ENCODE measurements at places on chromosomes 3 and 15. TPM values are rescaled to one million over a fixed set of nuclear protein-coding genes. Genes with fewer than 3 reads are reported as not detected.

DNA sequence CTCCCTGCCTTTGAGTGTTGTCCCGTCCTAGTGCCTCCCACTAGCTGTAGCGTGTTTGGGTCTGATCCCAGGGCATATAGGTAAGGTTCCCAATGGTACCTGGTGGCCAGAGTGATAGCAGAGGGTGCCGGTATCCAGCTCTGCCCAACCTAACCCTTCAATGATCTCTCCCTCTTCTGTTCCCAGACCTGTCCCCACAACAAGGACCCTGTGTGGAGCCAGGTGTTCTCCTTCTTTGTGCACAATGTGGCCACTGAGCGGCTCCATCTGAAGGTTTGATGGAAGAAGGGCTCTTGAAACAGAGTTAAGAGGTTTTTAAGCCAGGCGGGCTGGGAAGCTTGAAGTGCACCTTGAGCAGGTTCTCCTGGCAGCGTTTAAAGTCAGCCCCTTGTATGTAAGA is 35.5 kb downstream of the ESYT3 start:
- H3K4me3 ChIP-seq = no peak overlapping the region
- H3K27me3 ChIP-seq = no peaks in the 10 kb centered on the region
- no peaks in the 10 kb centered on the region for H3K36me3 ChIP-seq

The CCR9 gene
- total RNA-seq = not detected

The MKRN3 gene
- total RNA-seq = 3.4 TPM

DNA sequence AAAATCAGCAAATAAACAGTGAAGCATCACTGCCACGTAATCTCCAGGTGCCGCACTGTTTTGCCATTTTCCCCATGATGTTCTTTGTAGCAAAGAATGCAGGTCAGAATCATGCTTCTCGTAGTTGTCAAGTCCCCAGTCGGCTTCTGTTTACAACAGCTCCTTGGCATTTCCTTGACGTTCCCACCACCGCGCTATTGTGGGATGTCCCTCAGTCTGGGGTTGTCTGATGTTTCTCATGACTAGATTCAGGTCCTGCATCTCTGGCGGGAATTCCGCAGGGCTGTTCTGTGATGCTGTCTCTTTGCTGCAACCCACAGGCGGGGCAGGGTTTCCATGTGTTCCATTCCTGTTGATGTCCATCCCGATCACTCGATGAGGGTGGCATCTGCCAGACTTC is 117.9 kb upstream of the SMAD3 start:
- H3K36me3 ChIP-seq = no peaks in the 10 kb centered on the region
- no peaks in the 10 kb centered on the region for H3K27me3 ChIP-seq
- H3K27ac ChIP-seq = no peak overlapping the region
- H3K4me1 ChIP-seq = no peaks in the 10 kb centered on the region

The PRSS50 gene
- not detected for total RNA-seq

- H3K36me3 ChIP-seq = no peaks in the 10 kb centered on the region
- H3K4me1 ChIP-seq = peaks cover 17% of the 10 kb centered on the region
- no peak overlapping the region for H3K4me3 ChIP-seq
- no peak for DNase-seq
- no peak overlapping the region for H3K27ac ChIP-seq
These were observed 76.0 kb downstream of the SLC12A8 start for GRCh38 chr3:125136515-125136914.

GRCh38 chr3:177336873-177337450 is 139.7 kb upstream of the TBL1XR1 start:
- H3K36me3 ChIP-seq = no peaks in the 10 kb centered on the region
- H3K27ac ChIP-seq = no peak overlapping the region
- H3K27me3 ChIP-seq = no peaks in the 10 kb centered on the region
- H3K4me1 ChIP-seq = no peaks in the 10 kb centered on the region
- no peak for DNase-seq
- no peak overlapping the region for H3K4me3 ChIP-seq

The RAB5A gene
- 54.9 TPM for total RNA-seq

The ATR gene
- 8.3 TPM for total RNA-seq

DNA sequence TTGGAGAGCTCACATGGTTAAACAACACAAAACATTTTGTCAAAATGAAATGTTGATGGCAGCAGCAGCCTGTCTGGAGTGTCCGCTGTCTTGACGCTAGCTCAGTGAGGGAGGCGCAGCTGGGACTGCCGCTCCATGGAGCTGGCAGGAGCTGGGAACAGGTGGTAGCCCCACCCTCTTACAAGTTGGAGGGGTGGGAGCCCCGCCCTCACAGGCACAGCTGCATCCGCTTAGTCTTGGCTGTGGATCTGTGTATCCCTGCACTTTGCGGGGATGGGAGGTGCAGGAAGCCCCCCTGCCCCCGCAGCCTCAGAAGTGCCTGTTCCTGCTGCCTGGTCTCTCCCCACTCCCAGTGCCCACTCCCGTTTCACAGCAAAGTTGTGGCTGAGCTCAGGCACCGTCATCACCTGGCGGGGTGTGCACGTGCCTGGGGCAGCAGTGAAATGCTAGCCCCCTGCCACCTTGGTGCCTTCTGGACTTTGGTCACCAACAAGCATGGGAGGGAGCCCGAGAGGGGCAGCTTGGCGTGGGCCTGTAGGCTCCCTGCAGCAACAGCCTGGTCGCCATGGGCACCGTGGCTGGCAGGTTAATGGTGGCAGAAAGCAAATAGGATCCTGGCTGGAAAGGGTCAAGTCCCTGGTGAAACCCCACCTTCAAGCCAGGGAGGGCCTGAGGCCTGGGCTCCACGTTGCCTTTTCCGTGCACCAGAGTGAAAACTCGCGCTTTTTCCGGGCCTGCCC is 53.8 kb upstream of the CADM2 start:
- H3K36me3 ChIP-seq = no peaks in the 10 kb centered on the region
- H3K4me1 ChIP-seq = no peaks in the 10 kb centered on the region
- DNase-seq = no peak

The PLXNB1 gene
- 160 TPM for total RNA-seq

GRCh38 chr3:113769551-113769950 is 22.7 kb downstream of the ATP6V1A start:
- no peak overlapping the region for H3K4me3 ChIP-seq
- no peaks in the 10 kb centered on the region for H3K4me1 ChIP-seq
- H3K27me3 ChIP-seq = no peaks in the 10 kb centered on the region
- no peak for DNase-seq
- peaks cover 2% of the 10 kb centered on the region for H3K36me3 ChIP-seq
- H3K27ac ChIP-seq = no peak overlapping the region

DNA sequence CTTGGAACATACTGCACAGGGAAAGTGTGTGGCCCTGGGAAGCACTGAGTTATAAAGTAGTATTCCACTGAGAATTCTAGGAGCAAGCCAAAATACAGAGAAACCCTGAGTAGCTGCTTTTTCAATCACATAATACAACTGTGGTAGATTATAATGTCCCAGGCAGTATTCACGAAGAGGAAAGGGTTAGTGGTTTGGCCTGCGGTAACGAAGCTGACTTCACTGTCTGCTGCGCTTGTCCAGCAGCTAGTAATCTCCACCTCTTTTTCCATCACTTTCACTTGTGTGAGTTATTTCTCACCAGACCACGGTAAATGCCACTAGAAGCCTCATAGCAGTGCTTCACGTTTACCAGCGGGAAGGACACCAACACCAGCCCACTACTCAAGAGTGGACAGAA is 34.4 kb downstream of the RPL39L start:
- H3K36me3 ChIP-seq = no peaks in the 10 kb centered on the region
- H3K4me3 ChIP-seq = peak overlapping the region; percentile 3
- no peak for DNase-seq
- peaks cover 18% of the 10 kb centered on the region for H3K4me1 ChIP-seq

DNA sequence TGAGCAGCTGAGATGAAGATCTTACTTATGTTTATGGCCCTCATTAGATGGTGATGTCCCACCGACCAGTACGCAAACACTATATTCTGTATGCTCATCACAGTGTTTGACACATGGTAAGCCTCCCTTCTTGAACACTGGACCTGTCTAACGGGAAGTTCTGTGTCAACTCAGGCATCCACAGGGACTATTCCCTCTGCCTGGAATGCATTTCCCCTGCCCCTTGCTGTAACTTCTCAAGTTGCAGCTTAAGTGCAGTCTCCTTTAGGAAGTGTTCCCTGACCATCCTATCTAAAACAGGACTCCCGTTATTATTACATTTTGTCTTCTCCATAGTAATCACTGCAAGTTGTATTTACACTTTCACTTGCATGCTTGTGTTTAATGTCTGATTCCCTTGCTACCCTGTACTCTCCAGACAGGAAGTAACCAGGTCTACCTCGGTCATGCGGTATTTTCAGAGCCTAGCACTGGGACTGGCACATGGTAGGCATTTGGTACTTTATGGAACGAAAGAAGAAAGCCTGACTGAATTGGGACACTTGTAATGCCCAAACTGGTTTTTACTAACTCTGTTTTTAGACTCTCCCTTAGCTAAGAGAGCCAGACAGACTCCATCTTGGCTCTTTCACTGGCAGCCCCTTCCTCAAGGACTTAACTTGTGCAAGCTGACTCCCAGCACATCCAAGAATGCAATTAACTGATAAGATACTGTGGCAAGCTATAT is 8.7 kb downstream of the DET1 start:
- H3K27ac ChIP-seq = no peak overlapping the region
- H3K4me3 ChIP-seq = no peak overlapping the region
- no peaks in the 10 kb centered on the region for H3K27me3 ChIP-seq

The SLC15A2 gene
- not detected for total RNA-seq

DNA sequence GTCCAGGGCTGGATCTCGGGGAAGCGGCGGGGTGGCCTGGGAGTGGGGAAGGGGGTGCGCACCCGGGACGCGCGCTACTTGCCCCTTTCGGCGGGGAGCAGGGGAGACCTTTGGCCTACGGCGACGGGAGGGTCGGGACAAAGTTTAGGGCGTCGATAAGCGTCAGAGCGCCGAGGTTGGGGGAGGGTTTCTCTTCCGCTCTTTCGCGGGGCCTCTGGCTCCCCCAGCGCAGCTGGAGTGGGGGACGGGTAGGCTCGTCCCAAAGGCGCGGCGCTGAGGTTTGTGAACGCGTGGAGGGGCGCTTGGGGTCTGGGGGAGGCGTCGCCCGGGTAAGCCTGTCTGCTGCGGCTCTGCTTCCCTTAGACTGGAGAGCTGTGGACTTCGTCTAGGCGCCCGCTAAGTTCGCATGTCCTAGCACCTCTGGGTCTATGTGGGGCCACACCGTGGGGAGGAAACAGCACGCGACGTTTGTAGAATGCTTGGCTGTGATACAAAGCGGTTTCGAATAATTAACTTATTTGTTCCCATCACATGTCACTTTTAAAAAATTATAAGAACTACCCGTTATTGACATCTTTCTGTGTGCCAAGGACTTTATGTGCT is 527 bp downstream of the B2M start:
- peak overlapping the region; percentile 99 for H3K27ac ChIP-seq
- H3K27me3 ChIP-seq = no peaks in the 10 kb centered on the region
- peaks cover 15% of the 10 kb centered on the region for H3K4me1 ChIP-seq
- peak overlapping the region; percentile 87 for H3K4me3 ChIP-seq
- H3K36me3 ChIP-seq = peaks cover 18% of the 10 kb centered on the region

The PTPN23 gene
- total RNA-seq = 35.2 TPM

- H3K4me3 ChIP-seq = peak overlapping the region; percentile 83
- peak overlapping the region; percentile 97 for H3K27ac ChIP-seq
- H3K4me1 ChIP-seq = no peaks in the 10 kb centered on the region
- no peaks in the 10 kb centered on the region for H3K27me3 ChIP-seq
- H3K36me3 ChIP-seq = no peaks in the 10 kb centered on the region
These were observed 632 bp downstream of the MTHFS start for GRCh38 chr15:79896131-79896633.

- H3K27ac ChIP-seq = no peak overlapping the region
- no peak overlapping the region for H3K4me3 ChIP-seq
- H3K4me1 ChIP-seq = no peaks in the 10 kb centered on the region
- DNase-seq = no peak
- H3K36me3 ChIP-seq = peaks cover 8% of the 10 kb centered on the region
These were observed 96.7 kb downstream of the FOXP1 start for GRCh38 chr3:71486831-71487230.

The MITF gene
- 27.4 TPM for total RNA-seq

DNA sequence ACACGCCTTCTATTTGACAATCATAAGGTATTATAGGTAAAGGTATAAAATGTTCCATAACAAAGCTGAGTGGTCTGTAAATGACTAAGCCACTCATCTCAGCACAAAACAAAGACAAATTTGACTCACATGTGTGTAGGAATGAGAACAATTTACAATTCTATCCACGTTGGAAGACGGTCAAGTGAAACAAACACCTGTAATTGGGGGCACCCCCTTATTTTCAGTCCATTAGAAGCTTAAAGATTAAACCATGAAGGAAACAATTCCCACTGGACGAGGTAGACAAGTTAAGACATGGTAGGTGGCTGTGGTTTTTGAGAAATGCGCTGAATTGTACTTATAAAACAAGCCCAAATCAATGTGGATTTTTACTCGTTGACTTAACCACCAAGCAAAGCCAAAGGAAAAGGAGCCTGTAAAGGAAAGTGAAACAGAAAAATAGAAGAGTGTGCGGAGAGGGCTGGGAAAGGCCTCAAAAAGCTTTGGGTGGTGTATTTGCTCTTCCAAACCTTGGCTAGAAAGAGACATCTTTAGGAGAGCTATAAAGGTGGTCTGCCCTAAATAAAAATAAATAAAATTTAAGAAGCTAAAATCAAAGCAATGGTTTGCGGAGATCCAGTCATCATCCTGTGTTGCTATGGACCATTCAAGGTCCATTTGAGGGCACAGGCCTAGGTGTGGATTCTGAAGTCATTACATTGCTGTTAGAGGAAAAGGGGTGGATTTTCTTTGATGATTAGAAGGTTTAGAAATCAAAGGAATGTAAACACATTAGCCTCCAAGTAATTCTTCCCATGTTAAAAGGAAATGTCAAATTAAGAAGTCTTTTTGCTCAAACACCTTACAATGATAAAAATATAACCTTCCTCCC is 135.0 kb downstream of the TFG start:
- no peaks in the 10 kb centered on the region for H3K4me1 ChIP-seq
- no peak overlapping the region for H3K4me3 ChIP-seq
- no peaks in the 10 kb centered on the region for H3K36me3 ChIP-seq
- no peaks in the 10 kb centered on the region for H3K27me3 ChIP-seq

The AMT gene
- total RNA-seq = not detected

DNA sequence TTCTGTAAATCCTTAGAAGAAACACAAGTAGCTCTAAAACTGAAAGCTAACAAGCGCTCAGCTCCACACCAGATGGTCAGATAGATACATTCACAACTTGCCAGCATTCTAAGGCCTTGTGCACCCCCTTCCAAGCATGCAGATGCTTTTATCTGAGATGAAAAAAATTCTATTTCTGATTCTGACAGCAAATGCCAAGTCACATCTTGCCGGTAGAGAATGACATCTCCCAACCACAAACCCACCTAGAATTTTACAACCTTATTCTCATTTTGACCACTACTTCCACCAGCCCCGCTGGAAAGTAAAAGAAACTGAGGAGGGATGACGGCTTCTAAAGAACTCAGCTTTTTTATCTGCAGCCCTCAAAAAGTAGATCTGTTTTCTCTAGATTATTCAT is 57.7 kb downstream of the SUMF1 start:
- no peaks in the 10 kb centered on the region for H3K4me1 ChIP-seq
- no peaks in the 10 kb centered on the region for H3K27me3 ChIP-seq
- peak overlapping the region; percentile 23 for H3K27ac ChIP-seq

GRCh38 chr15:39014682-39015081 is 450.1 kb upstream of the RASGRP1 start:
- no peak for DNase-seq
- H3K4me3 ChIP-seq = no peak overlapping the region
- H3K27ac ChIP-seq = no peak overlapping the region
- H3K4me1 ChIP-seq = no peaks in the 10 kb centered on the region
- no peaks in the 10 kb centered on the region for H3K27me3 ChIP-seq
- no peaks in the 10 kb centered on the region for H3K36me3 ChIP-seq
